ENCODE measurements at places on chromosomes 4 and X.
A peak's percentile ranks its signal among the peaks of the same experiment; 100 is the strongest.

GRCh38 chrX:97399400-97399799 is 515.7 kb downstream of the RPA4 start:
- DNase-seq: peak; percentile 64

DNA sequence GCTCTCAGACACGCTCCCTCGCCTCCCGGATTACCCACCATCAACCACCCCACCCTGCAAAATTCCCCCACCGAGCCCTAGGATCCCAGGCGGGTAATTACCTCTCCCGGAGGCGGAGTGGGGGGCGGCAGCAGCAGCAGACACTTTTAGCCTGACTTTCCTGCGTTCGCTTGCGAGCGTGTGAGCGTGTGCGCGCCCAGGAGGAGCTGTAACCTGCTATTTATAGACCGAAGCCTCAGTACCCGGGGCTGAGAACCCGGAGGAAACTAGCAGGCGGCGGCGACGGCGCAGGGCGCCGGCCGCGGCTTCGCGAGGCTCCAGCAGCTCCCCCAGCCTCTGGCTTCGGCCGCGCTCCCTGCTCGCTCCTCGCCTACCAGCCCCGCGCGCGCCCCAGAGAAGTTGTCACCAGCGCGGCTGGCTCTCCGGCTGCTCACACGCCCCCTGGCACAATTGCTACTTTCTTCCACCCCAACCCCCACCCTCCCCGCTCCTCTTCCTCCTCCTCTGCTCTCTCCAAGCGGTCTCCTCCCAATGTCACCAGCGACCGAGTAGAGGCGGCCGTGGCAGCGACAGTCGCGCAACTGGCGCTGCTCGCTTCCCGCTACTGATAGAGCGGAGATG is at the start of gene INPP4B:
INPP4B (minus strand) TSS at position 194 of the 621 bp plus-strand sequence.
- DNase-seq: no peak

GRCh38 chrX:104284507-104284906 is 29.8 kb upstream of the ESX1 start:
- DNase-seq: no peak

DNA sequence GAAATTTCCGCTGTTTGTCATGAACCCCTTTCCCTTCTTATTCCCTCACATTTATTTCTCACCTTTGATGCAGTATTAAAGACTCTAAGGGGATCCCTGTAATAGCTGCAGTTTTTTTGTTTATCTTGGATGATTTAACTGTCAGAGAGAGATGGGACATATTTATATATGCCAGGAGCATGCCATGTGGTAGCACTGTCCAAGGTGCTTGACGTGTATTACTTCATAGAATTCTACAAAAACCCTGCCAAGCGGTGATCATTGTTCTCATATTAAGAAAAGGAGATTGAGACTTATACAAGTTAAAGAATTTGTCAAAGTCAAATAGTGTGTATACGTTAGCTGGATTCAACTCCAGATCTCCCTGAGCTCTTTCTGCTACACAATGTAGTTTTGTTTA is 78.2 kb downstream of the SPRY1 start:
- no peak for DNase-seq

DNA sequence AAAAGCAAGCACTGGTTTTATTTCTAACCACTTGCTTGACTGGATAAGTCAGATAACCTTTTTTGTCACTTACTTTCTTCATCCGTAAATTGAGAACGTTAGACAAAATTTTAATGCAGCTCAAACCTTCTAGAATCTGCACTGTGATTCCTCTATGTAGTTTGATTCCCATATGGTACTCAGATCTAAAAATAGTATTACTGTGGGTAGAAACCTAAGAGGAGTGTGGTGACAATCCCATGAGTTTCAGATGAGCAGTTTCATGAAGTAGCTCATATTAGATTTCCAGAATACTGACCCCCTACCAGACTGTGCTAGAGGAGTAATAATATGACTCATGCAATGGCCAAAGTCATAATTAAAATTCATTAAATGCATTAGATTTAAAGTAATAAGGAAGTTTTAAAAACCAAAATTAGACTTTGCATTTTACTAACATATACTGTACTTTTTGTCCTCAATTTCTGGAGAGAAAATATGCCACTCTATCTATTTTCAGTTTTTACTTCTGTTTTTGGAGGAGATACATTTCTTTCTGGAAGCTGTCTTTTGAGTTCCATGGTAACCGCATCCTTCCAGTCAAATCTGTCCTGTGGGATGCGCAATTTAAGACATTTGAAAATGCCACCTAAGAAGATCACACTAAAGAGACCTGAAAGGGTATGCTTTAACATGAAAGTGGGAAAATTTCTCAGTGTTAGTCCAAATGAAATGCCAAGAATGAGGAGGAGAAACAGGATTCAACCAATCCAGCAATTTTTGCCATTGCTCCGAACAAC is 64.1 kb upstream of the GPM6A start:
- DNase-seq: no peak

DNA sequence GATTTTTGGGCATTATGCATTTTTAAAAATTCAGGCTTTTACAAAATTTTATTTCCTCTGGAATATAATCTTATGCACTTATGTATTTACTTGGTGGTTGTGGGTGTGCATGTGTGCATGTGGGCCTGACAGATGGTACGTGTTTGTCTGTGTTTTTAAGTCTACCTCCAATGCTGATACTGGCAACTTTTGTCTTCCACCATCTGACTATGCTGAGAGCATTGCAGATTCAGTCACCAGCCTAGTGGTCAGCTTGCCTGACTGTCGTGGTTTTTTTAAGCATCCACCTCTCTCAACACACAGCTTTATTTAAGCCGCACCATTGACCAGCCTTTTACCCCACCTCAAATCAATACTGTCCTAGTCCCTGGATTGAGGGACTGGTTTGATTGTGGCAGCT is 37.1 kb downstream of the FSTL5 start:
- DNase-seq: no peak
